ENCODE measurements at places on chromosomes 6 and 20. TPM values are rescaled to one million over a fixed set of nuclear protein-coding genes. Genes with fewer than 3 reads are reported as not detected.

LINC00237 gene
- total RNA-seq: not detected

SLC22A16 gene
- under 0.01 TPM for total RNA-seq

TPD52L1 gene
- total RNA-seq: 41.0 TPM

NR2E1 gene
- total RNA-seq: not detected

ANKRD66 gene
- total RNA-seq: not detected

- peak; percentile 34 for DNase-seq
Observed at GRCh38 chr6:2274981-2275891, 29.8 kb upstream of the GMDS start.
